ENCODE measurements at places on chromosomes 2 and 18.

DNA sequence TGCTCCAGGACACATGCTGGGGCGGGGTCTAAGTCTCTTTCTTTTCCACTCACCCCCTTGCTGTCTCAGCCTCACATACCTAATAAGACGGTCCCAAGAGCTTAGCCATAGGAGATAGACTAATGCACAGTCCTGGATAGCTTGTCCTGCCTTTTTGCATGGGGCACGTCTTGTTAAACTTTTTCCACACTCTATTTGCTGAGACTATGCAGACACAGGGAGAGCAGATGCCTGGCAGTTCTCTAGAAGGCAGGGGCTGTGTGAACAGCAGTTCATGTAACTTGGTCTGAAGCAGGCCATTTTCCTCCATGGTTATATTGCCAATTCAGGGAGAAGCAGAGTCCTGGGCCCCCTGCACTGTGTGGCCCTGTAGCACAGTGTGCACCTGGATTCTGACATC is 142.1 kb downstream of the SEPTIN10 start:
- DNase-seq, result no peak

DNA sequence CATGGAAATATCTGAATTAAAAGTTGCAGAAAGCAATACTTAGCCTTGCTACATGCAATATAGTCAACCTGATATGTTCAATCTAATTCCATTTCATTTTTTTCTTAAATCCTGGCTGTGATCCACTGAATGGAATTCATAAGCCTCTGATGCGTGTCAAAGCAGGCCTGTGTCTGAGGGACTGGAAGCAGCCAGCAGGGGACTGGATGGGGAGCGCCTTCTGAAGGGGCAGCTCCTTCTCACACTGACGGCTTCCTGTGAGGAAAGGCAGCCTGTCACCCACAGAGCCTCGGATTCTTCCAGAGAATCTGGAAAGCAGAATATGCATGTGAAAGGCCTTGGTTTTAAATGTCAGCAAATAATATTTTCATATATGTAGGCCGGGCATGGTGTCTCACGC is 73.5 kb downstream of the KCNF1 start:
- no peak for DNase-seq

DNA sequence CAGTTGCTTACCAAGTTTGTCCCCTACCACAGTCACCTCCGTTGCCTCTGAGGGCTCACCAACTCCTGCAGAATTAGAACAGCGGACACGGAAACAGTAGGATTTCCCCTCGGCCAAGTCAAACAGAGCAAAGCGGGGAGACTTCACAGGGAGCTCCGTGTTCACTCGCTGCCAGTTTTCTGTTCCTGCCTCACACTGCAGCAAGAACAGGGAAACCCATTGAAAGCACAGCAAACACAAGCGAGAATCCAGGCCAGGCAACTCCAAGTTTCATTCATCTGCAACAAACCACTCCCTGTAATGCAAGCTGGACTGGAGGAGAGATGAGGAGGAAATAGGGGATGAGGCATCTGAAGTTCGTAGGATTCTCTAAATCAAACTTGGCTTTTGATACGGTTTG is 84.2 kb downstream of the MYOM1 start:
- no peak for DNase-seq

- DNase-seq, result no peak
Measured at GRCh38 chr2:174970092-174970491, 35.1 kb downstream of the CHN1 start.

DNA sequence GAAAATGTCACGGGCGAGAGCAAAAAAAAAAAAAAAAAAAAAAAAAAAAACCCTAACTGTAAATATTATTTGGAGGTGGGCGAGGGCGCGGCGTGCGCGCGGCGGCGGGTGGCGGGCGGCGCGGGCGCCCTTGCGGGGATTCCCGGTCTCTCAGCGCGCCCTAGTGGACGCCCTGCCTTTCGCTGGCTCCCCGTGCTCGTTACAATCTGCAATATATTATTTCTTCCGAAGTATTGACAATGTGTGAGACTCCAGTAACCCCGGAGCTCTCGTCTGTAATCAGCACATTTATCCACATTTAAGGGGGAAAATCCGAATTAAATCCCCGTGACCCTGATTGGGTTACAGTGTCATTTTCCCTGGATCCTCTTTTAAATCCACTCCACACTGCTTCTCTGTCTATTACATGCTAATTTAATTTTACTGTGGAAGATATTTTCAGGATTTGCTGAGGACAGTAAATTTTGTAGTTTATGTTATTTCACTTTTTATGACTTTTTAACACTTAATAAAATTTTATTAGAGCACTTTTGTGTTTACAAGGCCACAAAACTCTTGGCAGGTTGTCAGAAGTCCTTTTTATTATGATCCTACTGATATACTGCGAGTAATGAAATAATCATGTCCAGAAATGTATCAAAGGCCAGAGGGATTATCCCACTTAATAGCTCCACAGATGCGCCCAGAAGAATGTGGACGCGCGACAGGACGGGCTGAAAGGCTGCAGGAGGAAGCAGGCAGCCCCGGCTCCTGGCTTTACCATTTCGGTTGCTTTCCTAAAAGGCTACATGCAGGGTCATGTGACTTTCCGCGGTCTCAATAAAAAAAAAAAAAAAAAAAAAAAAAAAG is 369.1 kb downstream of the MTX2 start:
- DNase-seq, result peak; percentile 56

DNA sequence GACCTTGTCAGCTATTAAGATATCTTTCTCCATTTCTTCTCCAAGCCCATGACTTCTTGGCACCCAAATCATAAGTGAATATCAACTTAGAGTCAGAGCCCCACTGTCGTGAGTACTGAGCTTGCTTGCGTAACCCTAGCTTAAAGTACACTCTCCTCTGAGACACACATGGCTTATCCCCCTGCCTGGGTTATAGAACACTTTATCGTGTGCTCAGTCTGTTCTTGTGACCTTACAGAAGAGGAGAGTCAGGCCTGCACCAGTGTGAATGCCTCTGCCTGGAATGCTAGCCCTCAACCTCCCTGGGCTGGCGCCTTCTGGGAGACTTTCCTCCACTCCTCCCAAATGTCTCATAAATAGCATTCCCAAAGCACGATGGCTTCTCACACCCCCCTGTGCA is 79.3 kb downstream of the CEP192 start:
- DNase-seq, result no peak

GRCh38 chr2:164782323-164782722 is 59.3 kb downstream of the COBLL1 start:
- DNase-seq, result no peak

All from NCI-H2029 (cell line).